Stimulated activated CD4-positive, alpha-beta T cell treated with anti-CD3 and anti-CD28 coated beads, Interleukin-4, amount 100 ng/mL, for 1 hour (primary cell): ENCODE measurements at places on chromosomes 4 and X.

DNA sequence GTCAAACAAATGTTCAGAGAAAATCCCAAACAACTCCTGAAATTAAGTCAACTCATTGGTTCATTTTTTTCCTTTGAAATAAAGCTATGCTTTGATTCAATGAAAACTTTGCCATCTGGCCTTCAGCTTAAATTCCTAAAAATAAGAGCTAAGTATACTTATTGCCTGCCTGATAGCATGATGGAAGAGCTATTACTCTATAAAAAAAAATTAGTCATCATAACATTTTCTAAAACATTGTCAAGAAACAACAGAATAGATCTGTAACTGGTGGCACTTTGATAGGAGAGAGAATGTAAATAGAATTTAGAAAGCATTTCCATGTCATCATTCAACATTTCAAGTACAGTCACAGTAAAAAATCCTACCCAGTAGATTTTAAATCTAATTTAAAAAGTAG is 136.6 kb downstream of the CORIN start:
- DNase-seq, result no peak

- no peak for DNase-seq
Observed at GRCh38 chr4:53780736-53781400, 189.6 kb upstream of the LNX1 start.

DNA sequence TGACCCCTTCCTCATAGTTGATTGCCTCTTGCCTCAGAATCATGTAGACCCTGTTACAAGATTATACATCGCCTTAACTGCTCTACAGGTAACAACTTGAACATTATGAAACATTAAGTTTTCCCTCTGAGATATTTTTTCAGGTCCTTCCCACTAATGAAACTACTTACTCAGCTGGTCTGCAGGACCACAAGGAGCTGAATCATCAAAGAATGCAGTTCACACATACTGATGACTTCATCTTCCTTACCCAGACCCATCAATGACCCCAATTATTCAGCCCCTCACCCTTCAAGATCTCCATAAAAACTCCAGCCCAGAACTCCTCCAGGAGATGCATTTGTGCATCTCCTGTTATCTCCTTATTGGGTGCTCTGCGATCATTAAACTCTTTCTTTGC is 720.9 kb downstream of the RAPGEF2 start:
- DNase-seq, result no peak

- no peak for DNase-seq
Observed at GRCh38 chr4:138734746-138735145, 280.8 kb upstream of the NOCT start.

DNA sequence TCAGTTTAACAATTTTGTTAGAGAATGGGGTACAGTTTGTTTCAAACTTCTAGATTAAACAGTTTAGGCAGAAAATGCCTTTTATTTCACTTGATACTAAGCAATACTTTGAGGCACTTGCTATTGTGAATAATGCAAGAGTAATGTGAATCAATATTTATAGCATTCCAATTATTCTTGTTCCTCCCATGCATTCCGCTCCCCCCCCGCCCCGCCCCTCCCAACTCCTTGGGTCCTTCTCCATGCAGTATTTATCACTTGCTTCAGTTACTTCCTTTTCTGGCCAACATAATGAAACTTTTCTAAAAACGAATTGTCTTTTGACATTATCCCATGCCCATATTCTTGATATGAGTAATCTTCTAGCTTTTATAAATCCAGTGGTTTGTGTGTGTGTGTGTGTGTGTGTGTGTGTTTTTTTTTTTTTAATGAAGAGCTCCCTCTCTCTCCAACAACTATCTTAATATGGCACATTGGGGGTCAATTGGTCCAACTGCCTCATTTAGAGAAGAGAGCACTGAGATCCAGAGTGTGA is 1.6 kb downstream of the BANK1 start:
- DNase-seq, result no peak

DNA sequence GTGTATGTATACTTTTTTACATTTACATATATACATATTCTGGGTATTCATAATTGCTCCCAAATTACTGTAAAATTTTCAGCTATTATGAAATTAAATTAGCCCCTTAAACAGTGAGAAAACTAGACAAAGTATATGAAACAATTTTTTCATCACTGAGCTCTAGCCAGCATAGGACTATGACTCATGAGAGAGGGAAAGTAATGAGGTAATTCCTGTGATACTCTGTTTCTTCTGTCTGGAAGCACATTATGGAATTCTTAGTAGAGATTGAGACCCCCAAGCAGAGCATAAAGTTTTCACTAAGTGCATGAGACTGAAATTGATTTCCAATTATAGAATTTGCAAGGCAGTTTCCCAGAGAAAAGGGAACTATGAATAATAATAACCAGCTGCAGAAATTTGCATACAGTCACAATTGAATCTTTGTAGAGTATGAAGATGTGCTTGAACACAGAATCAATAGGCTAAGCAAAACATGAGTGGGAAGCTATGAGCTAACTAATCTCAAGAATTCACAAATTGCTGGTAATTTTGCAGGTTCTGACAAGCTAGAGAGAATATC is 779.3 kb downstream of the ARAP2 start:
- no peak for DNase-seq

DNA sequence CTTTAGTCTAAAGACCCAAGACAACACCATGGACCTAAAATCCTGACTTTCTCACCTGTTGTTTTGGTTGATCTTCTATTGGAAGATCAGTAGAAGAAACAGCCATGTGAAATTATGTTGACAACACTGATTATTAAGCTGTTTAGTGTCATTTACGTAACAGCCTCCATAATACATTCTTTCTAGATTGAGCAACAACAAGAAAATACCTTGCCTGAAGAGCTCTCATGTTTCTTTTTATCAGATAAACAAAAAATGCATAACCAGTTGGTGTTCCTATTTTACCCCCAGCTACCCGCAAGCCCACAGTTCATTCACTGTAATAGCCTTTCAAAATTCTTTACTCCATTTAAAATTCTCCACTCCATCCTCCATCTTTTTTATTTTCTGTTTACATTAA is 20.5 kb downstream of the GPC4 start:
- no peak for DNase-seq

GRCh38 chrX:50818986-50819385 is 5.0 kb upstream of the SHROOM4 start:
- DNase-seq, result no peak

GRCh38 chrX:70129816-70130215 is 3.4 kb upstream of the IGBP1 start:
- no peak for DNase-seq

DNA sequence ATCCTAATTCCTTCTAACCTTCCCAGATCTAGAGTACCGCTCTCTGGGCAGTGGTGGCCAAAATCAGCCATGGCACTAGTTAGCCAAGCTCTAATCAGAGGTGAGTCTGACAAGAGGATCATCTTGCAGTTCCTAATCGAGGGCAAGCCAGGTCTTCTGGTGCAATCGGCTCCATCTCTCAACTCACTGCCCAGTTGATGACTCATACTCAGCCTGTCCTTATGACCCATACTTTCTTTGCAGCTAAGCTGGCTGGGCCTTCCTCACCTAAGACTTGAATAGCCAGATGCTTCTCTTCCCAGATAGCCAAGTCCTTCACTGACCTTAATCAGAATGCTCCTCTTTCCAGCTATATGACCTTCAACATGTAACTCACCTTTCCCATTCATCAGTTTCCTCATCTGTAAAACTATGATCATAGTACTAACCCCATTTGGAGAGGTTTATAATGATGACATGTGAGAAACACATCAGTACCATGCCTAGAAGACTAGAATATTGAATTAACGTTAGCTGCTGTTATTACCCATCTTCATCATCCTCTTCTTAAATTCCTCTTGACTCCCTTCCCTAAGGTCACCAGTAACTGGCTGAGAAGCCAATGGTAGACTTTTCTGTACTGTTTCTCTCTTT is 57.1 kb downstream of the RELL1 start:
- no peak for DNase-seq

DNA sequence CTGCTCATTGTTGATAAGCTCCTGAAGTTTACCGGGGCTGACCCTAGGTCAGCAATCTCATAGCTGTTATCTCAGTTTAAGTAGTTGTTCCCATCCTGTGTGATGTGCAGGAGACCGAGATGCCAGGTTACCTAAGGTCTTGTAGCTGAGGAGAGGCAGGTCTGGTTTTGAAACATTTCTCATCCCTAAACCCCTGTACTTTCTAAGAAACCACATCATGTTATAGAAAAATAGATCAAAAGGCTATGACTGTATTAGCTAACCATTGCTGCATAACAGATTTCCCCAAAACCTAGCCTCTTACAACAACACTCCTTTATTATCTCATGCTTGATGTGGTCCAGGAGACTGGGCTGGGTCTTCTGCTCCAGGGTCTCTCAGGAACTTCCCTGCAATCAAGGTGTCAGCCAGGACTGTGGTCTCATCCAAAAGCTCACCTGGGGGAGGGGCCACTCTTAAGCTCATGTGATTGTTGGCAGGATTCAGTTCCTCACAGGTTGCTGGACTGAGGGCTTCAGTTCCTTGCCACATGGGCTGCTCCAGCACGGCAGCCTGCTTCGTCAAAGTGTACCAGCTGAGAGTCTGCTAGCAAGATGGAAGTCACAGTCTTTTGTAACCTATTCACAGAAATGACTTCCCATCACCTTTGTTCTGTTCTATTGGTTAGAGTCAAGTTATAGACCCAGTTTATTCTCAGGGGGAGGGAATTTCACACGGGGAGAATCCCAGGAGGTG is 60.9 kb upstream of the CLCN4 start:
- DNase-seq, result no peak

- DNase-seq, result no peak
Observed at GRCh38 chr4:8643986-8644385, 51.4 kb downstream of the CPZ start.

DNA sequence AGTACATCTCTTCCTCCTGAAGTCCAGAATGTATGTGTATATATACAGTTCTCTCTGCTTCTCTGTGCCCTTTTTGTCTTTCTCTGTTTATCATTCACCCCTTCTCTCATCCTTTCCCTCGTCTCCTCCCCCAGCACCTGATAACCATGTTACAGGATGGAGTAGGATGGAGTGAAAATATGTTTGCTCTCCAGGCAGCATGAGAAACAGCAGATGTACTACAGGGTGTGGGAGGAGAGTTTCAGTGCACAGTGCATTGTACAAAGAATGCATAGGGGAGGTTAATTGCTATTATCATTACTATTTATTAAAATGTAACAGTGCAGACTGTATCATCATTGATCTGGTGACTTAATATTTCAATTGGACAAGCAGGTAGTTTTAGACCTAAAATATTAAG is 104.5 kb downstream of the MFAP3L start:
- no peak for DNase-seq

DNA sequence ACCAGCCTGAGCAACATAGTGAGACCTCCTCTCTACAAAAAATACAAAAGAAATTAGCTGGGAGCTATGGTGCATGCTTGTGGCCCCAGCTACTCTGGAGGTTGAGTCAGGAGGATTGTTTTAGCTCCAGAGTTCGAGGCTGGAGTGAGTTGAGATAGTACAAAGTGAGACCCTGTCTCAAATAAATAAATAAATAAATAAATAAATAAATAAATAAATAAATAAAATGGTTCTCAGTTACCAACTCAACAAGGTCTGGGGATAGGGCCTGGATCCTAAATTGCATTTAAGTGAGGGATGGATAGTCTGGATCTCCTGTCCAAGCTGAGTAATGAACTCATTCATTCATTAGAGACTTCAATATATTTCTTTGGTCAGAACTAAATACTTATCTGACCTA is 115.7 kb upstream of the IL1RAPL2 start:
- DNase-seq, result no peak

DNA sequence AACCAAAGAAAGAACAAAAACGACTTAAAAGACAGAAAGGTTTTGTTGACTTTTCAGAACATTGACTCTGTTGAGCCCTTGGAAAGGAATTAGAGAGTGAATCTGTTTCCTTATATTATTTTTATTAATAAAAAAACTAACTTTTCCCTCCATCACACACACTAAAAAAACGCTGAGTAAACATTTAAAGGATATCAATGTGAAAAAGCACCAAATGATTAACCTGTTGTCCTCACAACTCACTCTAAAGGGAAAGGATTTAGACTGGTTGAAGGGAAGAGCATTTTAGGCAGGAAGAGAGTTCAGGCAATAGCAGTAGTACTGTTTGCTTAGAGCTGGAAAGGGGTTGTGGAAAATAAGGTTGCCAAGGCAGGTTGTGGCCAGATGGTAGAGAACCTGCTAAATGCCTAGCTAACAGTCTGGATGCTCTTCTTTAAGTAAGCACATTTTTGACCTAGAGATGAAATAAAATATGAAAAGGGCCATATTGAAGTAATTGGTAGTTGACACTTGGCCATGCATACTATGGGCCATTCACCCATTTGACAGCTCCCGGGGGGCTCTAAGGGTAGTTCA is 98.0 kb upstream of the NDP start:
- DNase-seq, result no peak

GRCh38 chr4:103692615-103693014 is 27.2 kb downstream of the TACR3 start:
- DNase-seq, result no peak

- no peak for DNase-seq
Observed at GRCh38 chr4:148881860-148882643, 439.8 kb upstream of the NR3C2 start.

GRCh38 chr4:188145601-188146000 is 6.4 kb downstream of the TRIML1 start:
- no peak for DNase-seq

DNA sequence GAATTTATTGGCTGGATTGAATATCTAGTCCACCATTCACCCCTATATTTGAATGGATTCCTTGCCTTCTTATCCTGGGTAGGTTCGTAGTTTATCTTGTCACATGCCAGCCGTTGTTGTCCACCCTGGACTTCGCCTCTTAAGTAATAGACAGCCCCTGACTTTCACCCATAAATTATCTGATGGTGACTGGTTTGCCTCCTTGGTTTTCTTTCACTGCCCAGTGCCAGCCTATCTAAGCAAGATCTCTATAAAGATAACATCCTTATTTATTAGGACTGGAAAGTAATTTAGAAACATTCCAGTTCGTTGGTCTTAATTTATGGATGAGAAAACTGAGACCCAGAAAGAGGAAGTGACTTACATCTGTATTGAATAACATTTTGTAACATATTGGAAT is 410.3 kb downstream of the RPA4 start:
- DNase-seq, result no peak

GRCh38 chr4:169094656-169095231 is 84.7 kb upstream of the CBR4 start:
- no peak for DNase-seq

GRCh38 chr4:122749704-122750454 is 17.4 kb downstream of the BBS12 start:
- no peak for DNase-seq

GRCh38 chr4:5710065-5710960 is 688 bp upstream of the EVC start:
- no peak for DNase-seq

DNA sequence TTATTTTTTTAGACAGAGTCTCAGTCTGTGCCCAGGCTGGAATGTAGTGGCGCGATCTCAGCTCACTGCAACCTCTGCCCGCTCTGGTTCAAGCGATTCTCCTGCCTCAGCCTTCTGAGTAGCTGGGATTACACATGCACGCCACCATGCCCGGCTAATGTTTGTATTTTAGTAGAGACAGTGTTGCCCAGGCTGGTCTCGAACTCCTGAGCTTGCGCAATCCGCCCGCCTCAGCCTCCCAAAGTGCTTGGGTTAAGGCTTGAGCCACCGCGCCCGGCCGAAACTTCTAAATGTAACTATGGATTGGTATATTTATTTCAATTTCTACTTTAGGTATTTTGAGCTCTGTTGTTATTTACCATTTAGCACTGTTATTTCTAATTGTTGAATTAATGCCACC is 79.4 kb downstream of the FAM193A start:
- DNase-seq, result no peak

- DNase-seq, result no peak
Observed at GRCh38 chrX:5915783-5916182, 312.9 kb downstream of the NLGN4X start.

- DNase-seq, result no peak
Observed at GRCh38 chr4:94345266-94345665, 2.6 kb upstream of the HPGDS start.
